Activated naive CD8-positive, alpha-beta T cell treated with anti-CD3 and anti-CD28 coated beads, Interleukin-2, amount 50 U/mL, for 16 hours (primary cell): ENCODE measurements at places on chromosomes 7 and 10.

GRCh38 chr10:48820231-48820630, 119.4 kb downstream of the LRRC18 start:
- DNase-seq, result no peak

- DNase-seq, result no peak
Observed at GRCh38 chr10:50982989-50983388, 91.3 kb upstream of the PRKG1 start.

DNA sequence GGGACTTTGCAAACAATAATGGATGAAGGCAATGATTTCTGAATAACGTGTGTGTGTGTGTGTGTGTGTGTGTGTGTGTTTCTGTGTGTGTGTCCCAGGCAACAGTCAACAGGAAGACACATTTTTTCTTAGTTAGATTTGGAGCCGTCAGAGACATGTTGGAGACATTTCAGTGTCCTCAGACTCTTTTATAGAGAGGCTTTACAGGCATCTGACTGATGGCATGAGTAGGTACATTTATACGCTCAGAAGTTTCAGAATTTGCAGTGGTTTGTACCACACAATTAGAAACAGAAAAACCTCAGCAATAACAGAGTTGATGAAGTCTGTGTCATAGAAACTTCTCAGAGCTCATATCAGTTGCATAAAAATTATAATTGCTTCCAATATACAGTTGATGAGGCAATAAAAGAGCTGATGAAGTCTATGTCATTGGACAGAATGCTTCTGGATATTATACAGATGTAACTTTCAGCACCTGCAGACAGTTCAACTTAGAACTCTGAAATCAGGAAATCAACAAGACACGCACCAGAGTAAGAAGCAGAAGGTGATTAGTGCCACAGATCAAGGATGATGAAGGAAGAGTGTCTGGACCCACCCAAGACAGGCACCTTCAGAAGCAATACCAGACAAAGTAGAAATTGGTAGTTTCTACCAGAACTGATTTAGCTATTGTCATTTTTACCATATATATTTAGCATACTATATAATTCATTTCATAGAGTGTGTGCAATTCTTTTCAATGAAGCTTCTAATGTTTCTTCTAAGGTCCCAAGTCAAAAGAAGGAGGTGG, 104.5 kb upstream of the LYZL1 start:
- no peak for DNase-seq

DNA sequence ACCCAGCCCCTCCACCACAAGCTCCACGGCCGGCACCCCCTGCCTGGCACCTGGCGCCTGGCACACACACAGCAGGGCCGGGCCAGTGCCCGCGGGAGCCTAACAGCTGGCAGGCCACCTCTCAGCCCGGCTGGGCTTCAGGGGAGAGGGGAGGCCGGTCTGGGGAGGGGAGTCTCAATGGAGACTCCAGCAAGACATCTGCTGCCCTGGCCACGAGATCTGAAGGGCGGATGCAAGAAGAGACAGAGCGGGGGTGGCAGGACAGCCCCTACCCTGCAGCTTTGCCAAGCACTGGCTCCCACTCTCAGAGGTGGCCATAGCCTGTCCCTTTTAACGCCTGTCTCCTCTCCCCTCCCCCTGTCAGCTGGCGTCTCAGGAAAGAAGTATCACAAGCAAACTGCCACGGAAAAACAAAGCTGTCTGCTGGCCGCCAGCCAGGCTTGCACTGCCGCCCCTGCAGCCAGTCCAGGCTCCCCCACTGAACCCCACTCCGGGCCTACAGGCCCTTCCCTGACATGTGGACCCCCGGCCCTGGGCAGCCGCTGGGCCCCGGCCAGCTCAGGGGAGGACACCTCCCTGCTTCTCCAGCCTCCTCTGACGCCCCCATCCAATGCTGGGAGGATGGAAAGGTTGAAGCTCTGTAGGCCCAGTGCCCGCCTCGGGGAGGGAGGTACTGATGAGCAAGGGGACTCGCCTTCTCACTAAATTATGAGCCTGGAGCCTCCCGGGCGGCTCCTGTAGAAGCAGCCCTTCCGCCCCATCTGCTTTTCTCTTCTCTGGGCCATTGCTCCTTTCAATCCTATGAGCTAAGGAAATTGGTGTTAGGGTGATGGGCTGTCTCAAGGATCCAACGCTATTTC, 178.4 kb downstream of the ARHGAP12 start:
- no peak for DNase-seq

DNA sequence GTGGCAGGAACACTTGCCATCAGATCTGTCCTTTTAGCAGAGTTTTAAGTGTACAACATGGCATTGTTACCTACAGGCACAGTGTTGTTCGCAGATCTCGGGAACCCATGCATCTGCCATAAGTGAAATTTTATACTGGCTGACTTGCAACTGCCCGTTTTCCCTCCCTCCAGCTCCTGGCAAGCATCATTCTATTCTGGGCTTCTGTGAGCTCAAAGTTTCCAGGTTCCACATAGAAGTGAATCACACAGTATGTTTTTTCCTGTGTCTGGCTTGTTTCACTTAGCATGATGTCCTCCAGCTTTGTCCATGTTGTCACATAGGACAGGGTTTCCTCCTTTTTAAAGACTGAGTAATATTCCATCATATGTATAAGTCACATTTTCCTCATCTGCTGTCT, 56.6 kb downstream of the C10orf143 start:
- no peak for DNase-seq

DNA sequence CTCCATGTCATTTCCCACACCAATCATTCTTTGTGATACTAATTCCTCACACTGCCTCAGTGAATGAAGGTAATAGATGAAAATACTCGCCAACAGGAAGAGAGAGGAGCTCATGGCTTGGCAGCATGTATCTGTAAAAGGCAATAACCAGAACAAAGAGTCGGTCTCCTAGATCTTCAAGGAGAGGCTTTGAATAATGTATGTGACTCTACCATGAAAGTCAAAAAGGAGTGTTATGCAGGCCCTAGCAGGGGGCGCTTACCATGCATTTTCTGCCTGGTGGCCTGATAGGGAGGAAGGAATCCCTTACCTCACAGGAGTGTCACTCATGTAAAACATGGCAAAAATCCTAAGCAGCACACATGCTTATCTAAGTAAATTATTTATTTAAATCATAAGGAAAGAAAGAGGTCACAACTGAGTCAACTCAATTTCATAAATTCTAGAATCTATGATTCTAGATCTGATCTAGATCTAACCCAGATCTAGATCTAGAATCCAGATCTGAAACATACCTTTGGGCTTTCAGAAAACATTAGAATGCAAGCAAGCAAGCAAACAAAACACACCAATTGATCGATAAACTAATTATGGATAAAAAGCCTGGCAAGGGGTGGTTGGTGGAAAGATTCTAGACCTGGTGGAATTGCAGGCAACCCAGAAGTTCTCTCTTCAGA, 226.3 kb upstream of the KLF6 start:
- DNase-seq, result no peak

- no peak for DNase-seq
Observed at GRCh38 chr7:157797361-157797760, 460.6 kb downstream of the DNAJB6 start.

- DNase-seq, result no peak
Observed at GRCh38 chr10:25556457-25556856, 377.6 kb upstream of the MYO3A start.

- DNase-seq, result no peak
Observed at GRCh38 chr7:20509892-20510572, 105.4 kb upstream of the ABCB5 start.

DNA sequence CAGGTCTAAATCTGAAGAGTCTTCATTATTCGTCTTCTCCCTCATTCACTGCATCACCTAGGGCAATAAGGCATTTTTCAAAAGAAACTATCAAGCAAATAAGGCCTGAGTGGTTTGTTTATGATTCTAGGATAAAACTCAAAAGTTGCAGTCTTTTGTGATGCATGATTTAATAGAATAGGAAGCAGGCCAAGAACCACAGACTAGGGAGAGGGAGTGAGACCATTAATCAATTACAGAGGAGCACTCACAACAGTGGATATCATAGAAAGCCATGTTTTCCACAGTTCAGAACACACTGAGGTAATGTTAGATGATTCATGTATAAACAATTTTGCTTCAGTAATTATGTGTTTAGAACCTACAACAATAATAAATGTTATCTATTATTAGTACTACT, 87.8 kb upstream of the LRRTM3 start:
- no peak for DNase-seq
